ENCODE measurements at places on chromosomes 16 and 17.
A peak's percentile ranks its signal among the peaks of the same experiment; 100 is the strongest.

DNA sequence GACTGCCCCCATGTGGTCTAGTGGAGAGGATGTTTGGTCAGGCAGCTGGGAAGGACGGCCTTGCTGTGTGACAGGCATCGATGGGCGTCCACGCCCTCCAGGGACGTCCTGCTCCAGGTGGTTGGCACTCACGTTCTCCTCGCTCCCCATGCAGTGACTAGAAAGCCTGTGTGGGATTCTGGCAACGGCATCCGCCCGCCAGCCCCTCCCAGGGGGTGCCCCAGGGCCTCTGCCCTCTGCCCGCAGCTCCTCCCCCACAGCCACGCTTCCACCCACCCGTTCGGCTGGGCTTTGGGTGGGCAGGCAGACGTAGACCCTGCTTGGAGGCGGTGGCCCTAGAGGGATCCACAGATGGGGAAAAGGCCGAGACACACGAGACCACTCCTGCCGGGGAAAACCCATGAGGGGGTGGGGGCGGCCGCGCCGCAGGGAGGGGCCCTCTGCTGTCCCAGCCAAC is 4.7 kb upstream of the IL17C start:
- peaks cover 34% of the 10 kb centered on the region for H3K36me3 ChIP-seq
- H3K27ac ChIP-seq: no peak overlapping the region
- peak overlapping the region; percentile 44 for H3K4me3 ChIP-seq
- DNase-seq: peak; percentile 59
- peaks cover 34% of the 10 kb centered on the region for H3K27me3 ChIP-seq
- peaks cover 26% of the 10 kb centered on the region for H3K4me1 ChIP-seq

DNA sequence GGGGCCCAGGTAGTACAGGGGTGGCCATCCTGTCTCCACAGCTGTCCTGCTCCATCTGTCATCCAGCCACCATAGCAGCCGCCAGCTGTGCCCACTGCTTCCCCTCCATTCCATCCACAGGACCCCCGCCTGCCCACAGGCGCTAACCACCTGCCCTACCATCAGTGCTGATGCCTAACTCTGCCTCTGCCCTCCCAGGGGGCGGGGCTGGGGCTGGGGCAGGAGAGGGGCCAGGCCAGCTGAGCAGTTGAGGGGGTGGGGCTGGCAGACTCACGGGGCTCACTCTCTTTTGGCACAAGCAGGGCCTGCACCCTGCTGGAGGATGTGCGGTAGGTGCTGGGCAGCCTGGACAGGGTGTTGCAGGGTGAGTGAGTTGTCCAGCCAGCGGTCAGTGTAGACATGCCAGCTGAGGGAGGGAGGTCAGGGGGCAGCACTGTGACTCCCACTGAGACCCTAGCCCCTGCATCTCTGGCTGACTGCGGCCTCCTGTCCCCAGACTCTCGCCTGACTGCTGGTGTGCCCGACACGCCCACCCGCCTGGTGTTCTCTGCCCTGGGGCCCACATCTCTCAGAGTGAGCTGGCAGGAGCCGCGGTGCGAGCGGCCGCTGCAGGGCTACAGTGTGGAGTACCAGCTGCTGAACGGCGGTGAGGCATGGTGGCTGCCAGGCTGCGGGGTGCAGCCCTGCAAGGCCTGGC is 9.6 kb downstream of the GALK1 start:
- no peaks in the 10 kb centered on the region for H3K27me3 ChIP-seq
- H3K27ac ChIP-seq: no peak overlapping the region
- peaks cover 3% of the 10 kb centered on the region for H3K36me3 ChIP-seq
- no peak overlapping the region for H3K4me3 ChIP-seq

DNA sequence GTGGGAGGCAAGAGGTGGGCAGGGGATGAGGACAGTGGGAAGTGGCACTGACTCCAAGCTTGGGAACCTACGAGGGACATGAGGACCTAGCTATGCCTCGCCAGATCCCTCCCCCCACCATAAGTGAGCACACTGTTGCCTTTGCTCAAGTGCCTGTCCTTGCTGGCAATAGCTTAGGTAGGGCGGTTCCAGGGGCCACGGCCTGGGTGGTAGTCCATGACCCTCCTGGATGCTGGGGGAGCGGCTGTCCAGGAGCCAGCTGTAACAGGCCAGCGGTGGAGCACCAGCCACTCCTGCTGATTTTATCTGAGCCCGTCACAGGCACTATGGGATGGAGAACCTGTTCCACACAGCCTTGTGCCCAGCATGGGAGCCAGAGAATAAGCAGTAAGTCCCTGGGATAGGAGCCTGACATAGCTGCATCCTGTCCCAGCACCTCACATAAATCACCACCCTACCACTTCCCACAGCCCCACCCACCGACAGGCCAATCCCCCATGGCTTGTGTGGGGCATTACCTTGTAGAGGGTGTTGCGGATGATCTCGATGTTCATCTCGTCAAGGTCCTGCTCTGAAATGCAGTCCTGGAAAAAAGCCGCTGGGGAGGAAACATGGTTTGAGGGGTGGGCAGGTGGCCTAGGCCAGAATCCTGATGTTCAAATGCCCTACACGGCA is 11.8 kb downstream of the HSD11B2 start:
- H3K36me3 ChIP-seq: peaks cover 100% of the 10 kb centered on the region
- no peaks in the 10 kb centered on the region for H3K27me3 ChIP-seq
- H3K4me1 ChIP-seq: no peaks in the 10 kb centered on the region
- no peak overlapping the region for H3K4me3 ChIP-seq
- no peak for DNase-seq

DNA sequence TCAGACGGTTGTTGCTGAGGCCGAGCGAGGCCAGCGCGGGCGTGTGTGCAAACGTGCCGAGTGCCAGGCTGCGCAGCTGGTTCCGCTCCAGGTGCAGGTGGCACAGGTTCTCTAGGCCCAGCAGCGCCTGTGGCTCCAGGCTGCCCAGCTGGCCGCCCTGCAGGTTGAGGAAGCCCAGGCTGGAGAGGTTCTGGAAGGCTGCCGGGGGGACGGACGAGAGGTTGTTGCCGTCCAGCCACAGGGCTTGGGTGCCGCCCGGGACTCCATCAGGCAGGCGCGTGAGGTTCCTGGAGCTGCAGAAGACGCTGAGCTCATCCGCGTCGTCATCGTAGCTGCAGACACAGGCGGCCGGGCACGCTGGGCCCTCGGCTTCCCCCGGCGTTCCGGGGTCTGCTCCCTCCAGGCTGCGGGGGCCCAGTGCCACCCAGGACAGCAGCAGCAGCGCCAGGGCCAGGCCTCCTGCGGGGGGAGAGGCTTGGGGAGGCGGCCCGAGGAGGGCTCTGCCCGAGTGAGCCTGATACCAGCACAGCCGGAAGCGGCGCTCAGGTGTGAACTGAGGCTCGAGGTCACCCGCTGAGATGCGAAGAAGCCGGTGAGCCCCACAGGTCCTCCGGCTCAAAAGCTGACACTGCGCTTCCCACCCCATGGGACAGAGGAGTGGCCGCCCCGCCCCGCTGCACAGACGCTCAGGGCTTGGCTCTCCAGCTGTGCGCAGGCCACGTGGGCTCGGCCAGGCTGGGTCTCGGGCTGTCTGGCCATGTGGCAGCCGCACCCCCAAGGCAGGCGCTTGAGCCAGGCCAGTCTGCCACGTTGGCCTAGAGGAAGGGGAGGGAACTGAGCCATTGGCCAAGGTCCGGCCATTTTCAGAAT is 1.3 kb downstream of the IGFALS start:
- DNase-seq: no peak
- peaks cover 34% of the 10 kb centered on the region for H3K36me3 ChIP-seq
- H3K27ac ChIP-seq: no peak overlapping the region
- H3K4me1 ChIP-seq: no peaks in the 10 kb centered on the region
- H3K4me3 ChIP-seq: no peak overlapping the region
- H3K27me3 ChIP-seq: no peaks in the 10 kb centered on the region

DNA sequence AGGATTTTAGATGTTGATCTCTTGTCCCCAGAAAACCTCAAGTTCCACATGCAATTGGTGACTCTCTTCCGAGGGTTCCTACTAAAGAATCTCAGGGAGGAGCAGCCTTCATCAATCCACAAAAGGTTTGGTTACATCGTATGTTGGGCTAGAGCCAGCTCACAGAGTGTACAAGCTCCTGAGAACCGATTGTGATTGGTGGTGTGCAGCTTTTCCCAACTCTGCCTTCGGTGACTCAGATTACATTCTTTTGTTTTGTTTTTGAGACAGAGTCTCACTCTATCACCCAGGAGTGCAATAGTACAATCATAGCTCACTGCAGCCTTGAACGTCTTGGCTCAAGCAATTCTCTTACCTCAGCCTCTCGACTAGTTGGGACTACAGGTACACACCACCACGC is 172.4 kb downstream of the PMP22 start:
- DNase-seq: no peak
- no peak overlapping the region for H3K27ac ChIP-seq
- H3K27me3 ChIP-seq: no peaks in the 10 kb centered on the region
- no peaks in the 10 kb centered on the region for H3K36me3 ChIP-seq

- peak; percentile 59 for DNase-seq
- H3K36me3 ChIP-seq: no peaks in the 10 kb centered on the region
- H3K4me1 ChIP-seq: peaks cover 51% of the 10 kb centered on the region
- peak overlapping the region; percentile 56 for H3K27ac ChIP-seq
Measured at GRCh38 chr17:412211-413015, 59.8 kb upstream of the RPH3AL start.

DNA sequence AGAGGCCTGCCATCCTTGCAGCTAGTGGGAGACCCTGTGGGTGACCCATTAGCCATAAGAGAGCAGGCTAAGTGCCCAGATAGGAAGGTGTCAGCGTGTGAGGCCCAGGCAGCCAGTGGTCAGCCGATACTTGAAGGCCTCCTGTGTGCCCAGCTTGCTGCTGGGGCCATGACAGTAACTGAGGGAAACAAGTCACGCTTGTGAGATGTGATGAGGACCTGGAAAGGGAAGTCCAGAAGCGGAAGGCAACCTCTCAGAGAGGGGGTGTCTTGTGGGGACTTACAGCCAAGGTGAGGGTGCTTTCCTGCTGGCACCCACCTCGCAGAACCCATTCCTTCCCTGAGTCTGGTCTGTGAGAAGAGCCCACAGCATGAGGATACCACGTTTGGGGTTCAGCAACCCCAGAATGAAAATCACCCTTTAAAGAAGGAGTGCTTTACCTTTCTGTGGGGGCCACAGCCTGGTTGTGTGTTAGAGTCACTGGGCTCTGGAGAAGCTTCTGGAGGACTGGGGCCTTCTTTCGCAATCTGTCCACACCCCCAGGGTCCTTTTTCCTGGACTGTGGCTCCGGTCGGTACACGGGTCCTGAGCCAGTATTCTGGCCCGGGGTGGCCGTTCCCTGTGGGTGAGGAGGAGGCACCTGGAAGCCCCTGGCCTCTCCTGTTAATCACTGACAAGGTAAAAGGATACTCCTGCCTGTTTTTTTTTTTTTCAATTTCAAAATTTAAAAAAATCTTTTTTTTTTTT is 53.9 kb downstream of the PLCG2 start:
- H3K27ac ChIP-seq: peak overlapping the region; percentile 87
- H3K4me3 ChIP-seq: no peak overlapping the region
- DNase-seq: peak; percentile 67
- H3K27me3 ChIP-seq: no peaks in the 10 kb centered on the region
- no peaks in the 10 kb centered on the region for H3K36me3 ChIP-seq

GRCh38 chr16:85697431-85697830 is 8.7 kb upstream of the GINS2 start:
- no peak for DNase-seq
- H3K4me3 ChIP-seq: no peak overlapping the region
- H3K4me1 ChIP-seq: no peaks in the 10 kb centered on the region

DNA sequence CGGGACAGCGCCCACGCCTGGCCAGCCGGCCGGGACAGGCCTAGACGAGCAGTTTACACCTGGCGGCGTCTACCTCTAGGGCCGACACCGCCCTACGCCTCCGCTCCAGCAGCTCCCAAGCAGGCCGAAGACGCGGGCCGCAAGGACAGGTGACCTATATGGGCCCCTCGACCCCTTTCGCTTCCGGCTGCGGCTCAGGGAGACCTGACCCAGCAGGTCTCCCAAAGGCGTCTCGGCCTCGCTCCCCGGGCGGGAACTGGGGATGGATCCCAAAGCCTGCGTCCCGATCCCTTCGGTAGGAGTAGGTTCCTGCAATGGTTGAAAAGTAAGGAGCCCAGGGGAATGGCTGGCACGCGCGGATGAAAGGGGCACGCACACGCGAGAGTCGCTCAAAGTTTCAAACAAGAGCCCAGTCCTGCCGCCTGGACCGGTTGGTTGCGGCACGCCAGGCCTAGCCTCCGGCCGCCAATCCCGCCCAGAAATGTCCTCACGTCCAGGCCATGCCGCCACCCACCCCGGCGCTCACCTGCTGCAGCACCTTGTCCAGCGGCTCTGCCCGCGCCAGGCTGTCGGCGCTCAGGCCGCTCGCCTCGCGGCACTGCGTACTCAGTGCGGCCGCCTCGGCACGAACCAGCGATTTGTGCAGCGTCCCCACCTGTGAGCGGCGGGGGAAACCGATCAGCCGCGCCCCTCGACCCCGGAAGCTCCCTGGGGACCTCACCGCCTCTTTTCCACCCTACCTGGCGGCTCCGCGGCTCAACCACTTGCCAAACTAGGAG is 630 bp downstream of the ESRP2 start:
- DNase-seq: no peak
- peaks cover 49% of the 10 kb centered on the region for H3K4me1 ChIP-seq
- H3K4me3 ChIP-seq: no peak overlapping the region

GRCh38 chr17:79808763-79809529 is 12.1 kb upstream of the CBX8 start:
- H3K27ac ChIP-seq: no peak overlapping the region
- DNase-seq: no peak
- H3K36me3 ChIP-seq: no peaks in the 10 kb centered on the region
- H3K27me3 ChIP-seq: peaks cover 77% of the 10 kb centered on the region
- peaks cover 58% of the 10 kb centered on the region for H3K4me1 ChIP-seq

GRCh38 chr17:14389681-14390080 is 88.8 kb downstream of the HS3ST3B1 start:
- H3K27ac ChIP-seq: no peak overlapping the region
- H3K4me3 ChIP-seq: no peak overlapping the region
- no peaks in the 10 kb centered on the region for H3K36me3 ChIP-seq
- H3K27me3 ChIP-seq: no peaks in the 10 kb centered on the region

GRCh38 chr17:27488231-27488630 is 32.0 kb downstream of the KSR1 start:
- peak overlapping the region; percentile 88 for H3K27ac ChIP-seq
- H3K36me3 ChIP-seq: no peaks in the 10 kb centered on the region
- H3K4me3 ChIP-seq: peak overlapping the region; percentile 59
- peaks cover 85% of the 10 kb centered on the region for H3K4me1 ChIP-seq
- H3K27me3 ChIP-seq: no peaks in the 10 kb centered on the region
- peak; percentile 53 for DNase-seq

- DNase-seq: no peak
- no peaks in the 10 kb centered on the region for H3K36me3 ChIP-seq
- no peaks in the 10 kb centered on the region for H3K4me1 ChIP-seq
- H3K27me3 ChIP-seq: peaks cover 43% of the 10 kb centered on the region
- no peak overlapping the region for H3K27ac ChIP-seq
- H3K4me3 ChIP-seq: no peak overlapping the region
Measured at GRCh38 chr17:33291248-33292200, 1.6 kb downstream of the ASIC2 start.

DNA sequence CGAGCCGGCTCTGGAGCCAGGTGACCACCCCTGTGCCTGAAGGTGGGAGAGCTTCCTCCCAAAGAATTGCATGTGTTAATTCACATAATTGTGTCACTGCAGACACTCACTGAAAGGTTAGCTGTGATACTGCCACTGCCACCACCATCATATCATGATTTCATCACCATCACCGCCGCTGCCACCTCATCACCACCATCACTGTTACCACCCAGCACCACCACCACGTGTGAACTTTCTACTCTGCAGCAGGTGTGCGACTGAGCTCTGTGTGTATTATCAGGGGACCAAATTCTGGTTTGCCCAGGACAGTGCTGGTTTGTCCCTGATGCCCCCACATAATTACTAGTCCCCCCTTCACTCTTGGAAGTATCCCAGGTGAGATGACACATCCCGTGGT is 15.2 kb downstream of the BCAR1 start:
- no peaks in the 10 kb centered on the region for H3K36me3 ChIP-seq
- H3K27ac ChIP-seq: no peak overlapping the region
- no peak overlapping the region for H3K4me3 ChIP-seq
- no peaks in the 10 kb centered on the region for H3K4me1 ChIP-seq
- no peak for DNase-seq
